Activated CD4-positive, alpha-beta T cell treated with anti-CD3 and anti-CD28 coated beads, Interleukin-2, amount 10 ng/mL, durations not matched to agents 24 days and 14 days (primary cell): ENCODE measurements at places on chromosomes 16 and 17. TPM values are rescaled to one million over a fixed set of nuclear protein-coding genes. Genes with fewer than 3 reads are reported as not detected.

DNA sequence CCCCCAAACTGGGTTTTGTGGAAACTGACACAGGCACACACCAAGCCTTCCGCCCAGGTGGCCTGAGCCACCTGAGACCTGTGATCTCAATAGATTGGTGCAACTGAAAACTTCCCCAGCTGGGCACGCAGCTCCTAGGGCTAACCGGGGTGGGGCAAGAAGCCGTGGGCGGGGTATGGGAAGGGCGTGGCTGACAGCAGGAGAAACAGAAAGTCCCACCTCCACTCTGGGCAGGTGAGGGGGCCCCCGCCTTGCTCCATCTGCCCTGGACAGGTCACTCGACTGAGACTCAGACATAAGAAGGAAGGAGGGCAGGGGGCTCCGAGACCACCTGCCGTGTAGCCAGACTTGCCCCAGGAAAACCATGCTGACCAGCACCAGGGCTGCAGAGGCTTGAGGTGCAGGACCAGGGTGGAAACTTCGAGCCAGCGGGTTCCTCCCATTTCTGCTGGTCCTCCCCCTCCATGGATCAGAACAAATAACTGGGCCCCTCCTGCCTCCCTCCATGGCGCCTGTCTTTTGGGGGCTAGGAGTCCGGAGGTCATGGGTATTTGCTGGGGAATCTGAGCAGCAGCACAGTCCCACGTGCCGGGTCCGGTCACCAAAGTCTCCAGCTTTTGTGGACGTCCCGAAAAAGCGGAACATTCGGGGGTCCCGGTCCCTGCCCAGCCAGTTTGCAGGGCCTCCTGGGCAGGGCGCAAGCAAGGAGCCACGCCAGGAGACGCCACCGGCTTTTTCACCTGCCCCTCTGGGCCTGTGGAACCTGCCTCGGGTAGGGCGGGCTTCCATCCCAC, 1.3 kb downstream of the TIMP2 start:
- peak; percentile 90 for DNase-seq
- peak overlapping the region; percentile 70 for H3K4me3 ChIP-seq
- H3K36me3 ChIP-seq, result no peaks in the 10 kb centered on the region
- peaks cover 27% of the 10 kb centered on the region for H3K27me3 ChIP-seq

GRCh38 chr17:80942423-80943345, 49.0 kb upstream of the CHMP6 start:
- peaks cover 26% of the 10 kb centered on the region for H3K4me1 ChIP-seq
- H3K27me3 ChIP-seq, result no peaks in the 10 kb centered on the region
- no peak for DNase-seq
- H3K27ac ChIP-seq, result no peak overlapping the region
- H3K36me3 ChIP-seq, result peaks cover 47% of the 10 kb centered on the region

GRCh38 chr16:50037662-50038220, 12.7 kb downstream of the CNEP1R1 start:
- no peak for DNase-seq
- no peak overlapping the region for H3K27ac ChIP-seq
- H3K4me1 ChIP-seq, result peaks cover 7% of the 10 kb centered on the region
- peaks cover under 1% of the 10 kb centered on the region for H3K27me3 ChIP-seq
- H3K36me3 ChIP-seq, result peaks cover 29% of the 10 kb centered on the region

DNA sequence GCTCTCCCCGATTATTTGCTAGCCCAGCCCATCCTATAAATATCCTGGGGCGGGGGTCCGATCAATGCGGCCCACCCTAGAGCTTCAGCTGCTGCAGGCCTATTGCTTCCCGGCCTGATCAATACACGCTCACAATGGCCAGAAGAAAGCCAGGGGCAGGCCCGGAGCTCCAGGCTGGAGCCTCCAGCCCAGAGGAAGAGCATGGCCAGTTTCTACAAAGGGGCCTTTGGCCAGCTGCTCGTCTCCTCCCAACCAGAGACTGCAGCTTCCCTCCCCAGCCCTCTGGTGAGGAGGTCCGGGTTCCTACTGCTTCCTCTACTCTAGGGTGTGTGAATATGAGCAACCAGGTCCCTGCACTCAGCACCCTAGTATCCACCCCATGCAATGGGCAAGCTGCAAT, 36.7 kb downstream of the SALL1 start:
- H3K27me3 ChIP-seq, result peaks cover 35% of the 10 kb centered on the region
- H3K27ac ChIP-seq, result no peak overlapping the region
- H3K36me3 ChIP-seq, result no peaks in the 10 kb centered on the region
- DNase-seq, result no peak
- no peaks in the 10 kb centered on the region for H3K4me1 ChIP-seq
- H3K4me3 ChIP-seq, result no peak overlapping the region

GRCh38 chr17:5234645-5235576, at the start of gene SCIMP:
TSS of gene SCIMP (minus strand) at chr17:5234860. CDS start at chr17:5234755, 105 bp downstream.
- no peaks in the 10 kb centered on the region for H3K27me3 ChIP-seq
- H3K36me3 ChIP-seq, result no peaks in the 10 kb centered on the region
- peaks cover 3% of the 10 kb centered on the region for H3K4me1 ChIP-seq
- no peak within 1 kb of the TSS for H3K4me3 ChIP-seq
- no peak within 1 kb of the TSS for H3K27ac ChIP-seq
- DNase-seq, result no peak

- no peak overlapping the region for H3K4me3 ChIP-seq
- H3K4me1 ChIP-seq, result no peaks in the 10 kb centered on the region
- H3K36me3 ChIP-seq, result no peaks in the 10 kb centered on the region
- no peaks in the 10 kb centered on the region for H3K27me3 ChIP-seq
- H3K27ac ChIP-seq, result no peak overlapping the region
These were observed 240.8 kb downstream of the SNX29 start for GRCh38 chr16:12217341-12217740.

- no peaks in the 10 kb centered on the region for H3K36me3 ChIP-seq
- H3K4me1 ChIP-seq, result no peaks in the 10 kb centered on the region
- DNase-seq, result no peak
- H3K27ac ChIP-seq, result no peak overlapping the region
- no peak overlapping the region for H3K4me3 ChIP-seq
- H3K27me3 ChIP-seq, result no peaks in the 10 kb centered on the region
These were observed 207.9 kb upstream of the HSBP1 start for GRCh38 chr16:83599789-83600462.

GRCh38 chr16:10577305-10578202, 2.8 kb downstream of the EMP2 start:
- DNase-seq, result no peak
- H3K27ac ChIP-seq, result no peak overlapping the region
- H3K4me3 ChIP-seq, result no peak overlapping the region

GRCh38 chr17:34067011-34067410, 188.1 kb upstream of the CCL2 start:
- peaks cover 4% of the 10 kb centered on the region for H3K27me3 ChIP-seq
- no peak for DNase-seq
- H3K4me3 ChIP-seq, result no peak overlapping the region
- no peak overlapping the region for H3K27ac ChIP-seq

DNA sequence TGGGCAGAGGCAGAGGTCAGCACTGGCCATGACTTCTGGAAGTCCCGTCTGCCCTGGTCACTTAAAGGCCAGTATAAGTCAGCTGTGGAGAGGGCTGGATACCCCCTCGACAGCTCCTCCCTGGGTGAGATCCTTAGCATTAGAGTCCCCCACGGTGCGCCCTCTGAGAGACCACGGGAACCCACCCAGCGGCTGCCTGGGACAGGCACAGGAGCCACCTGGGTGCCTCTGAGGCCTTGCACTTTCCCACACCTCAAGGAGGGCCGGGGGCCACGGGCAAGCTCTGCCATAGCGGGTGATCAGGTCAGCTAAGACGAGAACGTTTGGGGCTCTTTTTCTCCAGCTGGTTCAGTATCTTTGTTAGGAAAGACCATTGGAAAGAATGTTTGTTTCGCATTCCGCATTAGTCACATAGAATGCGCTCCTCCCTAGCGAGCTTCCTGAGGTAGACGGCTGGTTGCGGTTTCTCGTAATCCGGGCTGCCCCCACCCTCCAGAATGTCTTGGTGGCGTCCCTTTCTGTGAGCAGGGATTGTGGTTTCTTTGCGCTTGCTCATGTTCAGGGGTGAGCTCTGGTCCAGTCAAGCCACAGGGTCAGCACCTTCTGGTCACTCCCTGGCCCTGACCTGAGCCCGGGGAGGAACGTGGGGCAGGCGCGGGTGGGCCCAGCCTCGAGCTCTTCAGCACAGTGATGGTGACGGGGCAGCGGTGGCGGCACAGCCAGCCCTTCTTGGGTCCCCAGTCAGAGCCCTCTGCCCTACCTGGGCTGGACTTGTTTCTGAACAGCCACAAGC, 25.2 kb downstream of the NME3 start:
- H3K36me3 ChIP-seq, result peaks cover 9% of the 10 kb centered on the region
- no peak for DNase-seq
- no peaks in the 10 kb centered on the region for H3K4me1 ChIP-seq
- no peak overlapping the region for H3K27ac ChIP-seq
- no peaks in the 10 kb centered on the region for H3K27me3 ChIP-seq

GRCh38 chr17:15019158-15019557, 246.0 kb downstream of the PMP22 start:
- H3K27me3 ChIP-seq, result no peaks in the 10 kb centered on the region
- no peak overlapping the region for H3K4me3 ChIP-seq
- H3K4me1 ChIP-seq, result no peaks in the 10 kb centered on the region
- H3K27ac ChIP-seq, result no peak overlapping the region
- H3K36me3 ChIP-seq, result no peaks in the 10 kb centered on the region
- no peak for DNase-seq

GRCh38 chr16:89257281-89257731, 39.8 kb downstream of the ZNF778 start:
- H3K36me3 ChIP-seq, result peaks cover 5% of the 10 kb centered on the region
- H3K27me3 ChIP-seq, result peaks cover 27% of the 10 kb centered on the region
- peak overlapping the region; percentile 73 for H3K4me3 ChIP-seq
- DNase-seq, result peak; percentile 73

DNA sequence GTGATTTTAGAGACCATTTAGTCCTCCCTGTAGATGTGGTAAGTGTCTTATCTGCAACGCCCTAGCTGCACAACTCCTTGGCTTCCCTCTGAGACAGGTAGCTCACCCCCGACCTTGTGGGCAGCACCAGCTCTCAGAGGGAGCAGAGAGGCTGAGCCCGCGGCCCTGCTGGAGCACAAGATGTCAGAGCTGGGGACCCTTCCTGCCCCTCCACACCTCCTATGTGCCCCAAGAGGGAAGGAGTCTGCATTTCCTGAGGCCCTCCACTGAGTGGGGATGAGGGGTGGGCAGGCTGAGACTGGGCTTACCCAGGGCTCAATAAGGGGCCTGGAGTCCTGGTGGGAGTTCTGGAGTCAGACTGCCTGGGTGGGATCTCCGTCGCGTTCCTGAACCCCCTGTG, 12.2 kb upstream of the ADGRG1 start:
- H3K4me1 ChIP-seq, result peaks cover 14% of the 10 kb centered on the region
- no peak overlapping the region for H3K27ac ChIP-seq
- H3K27me3 ChIP-seq, result no peaks in the 10 kb centered on the region
- H3K4me3 ChIP-seq, result no peak overlapping the region

- no peak overlapping the region for H3K27ac ChIP-seq
- H3K27me3 ChIP-seq, result no peaks in the 10 kb centered on the region
- H3K4me1 ChIP-seq, result peaks cover 15% of the 10 kb centered on the region
- DNase-seq, result no peak
These were observed 21.4 kb downstream of the PIEZO1 start for GRCh38 chr16:88763502-88764053.

GRCh38 chr16:56610609-56611111, 2.3 kb downstream of the MT2A start:
- no peak for DNase-seq
- H3K27ac ChIP-seq, result peak overlapping the region; percentile 98
- peaks cover 69% of the 10 kb centered on the region for H3K4me1 ChIP-seq
- peak overlapping the region; percentile 96 for H3K4me3 ChIP-seq

DNA sequence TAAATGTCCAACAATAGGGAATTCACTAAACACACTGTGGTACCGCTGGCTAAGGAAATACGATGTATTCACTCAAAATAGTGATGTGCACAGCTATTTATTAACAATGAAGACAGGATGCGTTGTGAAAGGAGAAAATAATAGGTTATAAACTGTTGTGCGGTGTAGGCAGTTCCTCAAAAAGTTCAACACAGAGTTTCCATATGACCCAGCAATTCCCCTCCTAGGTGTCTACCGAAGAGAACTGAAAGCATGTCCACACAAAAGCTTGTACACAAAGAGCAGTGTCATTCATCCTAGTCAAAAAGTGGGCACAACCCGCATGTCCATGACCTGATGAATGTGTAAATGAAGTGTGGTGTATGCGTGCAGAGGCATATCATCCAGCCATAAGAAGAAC, 1.2 kb upstream of the CES1 start:
- no peak overlapping the region for H3K27ac ChIP-seq
- H3K4me1 ChIP-seq, result no peaks in the 10 kb centered on the region
- H3K27me3 ChIP-seq, result peaks cover 2% of the 10 kb centered on the region
- DNase-seq, result no peak

JPH3 gene
- 0.19 TPM in 1 of 2 replicates, not detected in the other for total RNA-seq

MILR1 gene
- total RNA-seq, result 0.28 TPM in 1 of 2 replicates, not detected in the other

TAOK2 gene
- 35.8 and 38.7 TPM in 2 replicates for total RNA-seq

HEATR9 gene
- total RNA-seq, result 0.14 TPM in 1 of 2 replicates, not detected in the other

CFAP97D1 gene
- not detected in 2 replicates for total RNA-seq

HOXB7 gene
- total RNA-seq, result 0.30 and 0.36 TPM in 2 replicates

KRTAP2-2 gene
- total RNA-seq, result not detected in 2 replicates

CD68 gene
- 3.2 and 3.5 TPM in 2 replicates for total RNA-seq

CCDC200 gene
- 0.65 and 0.92 TPM in 2 replicates for total RNA-seq

C17orf58 gene
- total RNA-seq, result 26.6 and 28.0 TPM in 2 replicates

PLLP gene
- total RNA-seq, result not detected in 2 replicates
